Brain pericyte (primary cell): ENCODE measurements at places on chromosomes 11 and 22.

GRCh38 chr11:23732026-23732425, 764.8 kb upstream of the LUZP2 start:
- peak; percentile 41 for DNase-seq

DNA sequence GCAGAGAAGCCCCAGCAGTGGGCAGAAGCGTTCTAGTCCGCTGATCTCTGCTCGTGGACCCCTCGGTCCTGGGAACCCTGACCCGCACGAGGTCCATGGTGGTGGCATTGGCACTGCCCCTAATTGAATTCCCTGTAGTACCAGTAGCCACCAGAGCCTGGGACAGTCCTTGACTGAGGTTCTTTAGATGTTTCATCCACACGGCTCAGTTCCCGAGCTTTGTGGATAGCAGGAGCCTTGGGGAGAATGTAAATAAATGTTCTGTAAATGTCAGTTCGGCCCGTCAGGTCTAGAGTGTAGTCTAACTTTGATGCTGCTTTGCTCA, 39.4 kb upstream of the SEPTIN5 start:
- no peak for DNase-seq

GRCh38 chr22:39547587-39547947, 15.0 kb upstream of the RPS19BP1 start:
- DNase-seq: no peak

GRCh38 chr22:40638261-40638660, 1.7 kb upstream of the MRTFA start:
- DNase-seq: no peak

DNA sequence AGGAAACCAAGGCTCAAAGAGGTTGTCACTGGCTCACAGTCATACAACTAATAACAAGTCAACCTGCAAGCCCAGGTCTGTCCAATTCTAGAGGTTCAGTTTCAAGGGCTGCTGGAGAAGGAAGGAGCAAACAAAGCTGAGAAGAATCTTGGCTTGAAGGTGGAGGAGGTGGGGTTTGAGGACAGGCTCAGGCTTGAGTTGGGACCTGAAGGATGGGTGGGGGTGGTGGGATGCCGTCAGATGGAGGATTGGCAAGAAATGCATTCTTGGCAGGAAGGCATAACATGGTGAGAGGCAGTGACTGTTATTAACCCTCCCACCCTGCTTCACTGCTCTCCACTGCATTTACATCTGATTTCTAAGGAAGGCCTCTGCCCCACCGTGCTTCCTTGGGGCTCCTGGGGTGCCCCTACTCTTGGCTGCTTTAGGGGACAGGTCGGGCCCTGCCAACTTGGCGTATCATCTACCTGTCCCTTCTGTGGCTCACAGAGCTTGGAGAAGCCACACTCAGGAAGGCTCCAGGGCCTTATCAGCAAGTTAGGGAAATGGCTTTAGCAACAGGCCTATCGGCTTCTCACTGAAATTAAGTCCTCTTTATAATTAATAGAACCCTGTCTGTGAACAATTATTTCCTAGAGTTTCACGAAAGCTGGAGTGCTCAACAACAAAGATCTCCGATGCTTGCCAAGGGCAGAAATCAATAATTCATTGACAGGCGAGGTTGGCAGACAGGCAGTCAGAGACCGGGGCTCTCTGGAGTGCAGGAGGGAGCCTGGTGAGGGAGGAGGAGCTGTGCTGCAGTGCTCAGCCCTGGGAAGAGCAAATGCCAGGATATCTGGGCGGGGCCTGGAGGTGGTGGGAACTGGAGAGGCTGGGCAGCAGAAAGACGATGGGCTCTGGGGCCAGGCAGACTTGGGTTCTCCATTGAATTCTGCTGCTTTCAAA, 84.9 kb upstream of the NARS2 start:
- no peak for DNase-seq

DNA sequence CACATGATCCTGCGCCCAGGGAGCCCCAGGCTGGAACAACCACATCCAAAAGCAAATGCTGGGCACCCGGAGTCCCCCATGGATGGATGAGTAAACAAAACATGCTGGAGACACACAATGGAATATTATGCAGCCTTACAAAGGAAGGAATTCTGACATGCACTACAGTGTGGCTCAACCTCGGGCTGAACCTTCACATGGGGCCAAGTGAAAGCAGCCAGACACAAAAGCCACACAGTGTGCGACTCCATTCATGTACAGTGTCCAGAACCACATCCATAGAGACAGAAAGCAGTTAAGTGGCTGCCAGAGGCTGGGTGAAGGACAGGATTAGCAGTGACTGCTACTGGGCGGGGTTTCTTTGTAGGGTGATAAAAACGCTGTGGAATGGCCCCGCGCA, 10.1 kb downstream of the POLR3H start:
- DNase-seq: no peak

DNA sequence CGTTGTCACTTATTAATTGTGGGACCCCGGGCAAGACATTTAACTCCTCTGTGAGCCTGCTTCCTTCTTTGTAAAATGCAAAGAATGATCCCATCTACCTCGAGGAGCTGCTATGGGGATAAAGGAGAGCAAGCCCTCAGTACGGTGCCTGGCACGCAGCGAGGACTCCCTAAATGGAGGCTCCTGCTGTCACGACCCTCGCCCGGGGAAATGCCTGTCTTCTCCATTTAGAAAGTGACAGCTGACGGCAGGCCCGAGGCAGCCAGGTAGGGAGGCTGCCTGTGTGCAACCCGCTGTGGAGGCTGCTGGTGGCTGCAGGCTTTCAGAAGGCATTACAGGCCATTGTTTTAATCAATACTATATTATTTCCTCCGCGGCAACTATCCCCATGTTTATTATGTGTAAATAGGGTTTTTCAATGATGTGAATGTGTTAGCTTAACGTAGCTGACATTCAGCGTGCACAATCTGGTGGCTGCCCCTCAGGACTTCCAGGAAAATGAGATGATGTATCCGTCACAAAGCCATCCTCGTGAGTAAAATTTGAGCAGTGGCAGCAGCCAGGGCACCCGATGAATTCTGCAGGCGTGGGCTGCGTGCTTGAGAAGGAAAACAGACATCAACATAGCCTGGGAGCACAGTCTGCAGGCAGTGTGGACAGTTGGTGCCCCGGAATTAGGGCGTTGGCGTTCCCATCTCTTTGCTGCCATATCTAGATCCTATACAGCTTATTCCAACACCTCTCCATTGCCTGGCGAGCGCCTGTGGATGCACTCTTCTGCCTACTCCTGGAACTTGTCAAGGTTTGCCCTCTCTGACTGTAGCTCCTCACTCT, 228.3 kb downstream of the ST3GAL4 start:
- DNase-seq: no peak

DNA sequence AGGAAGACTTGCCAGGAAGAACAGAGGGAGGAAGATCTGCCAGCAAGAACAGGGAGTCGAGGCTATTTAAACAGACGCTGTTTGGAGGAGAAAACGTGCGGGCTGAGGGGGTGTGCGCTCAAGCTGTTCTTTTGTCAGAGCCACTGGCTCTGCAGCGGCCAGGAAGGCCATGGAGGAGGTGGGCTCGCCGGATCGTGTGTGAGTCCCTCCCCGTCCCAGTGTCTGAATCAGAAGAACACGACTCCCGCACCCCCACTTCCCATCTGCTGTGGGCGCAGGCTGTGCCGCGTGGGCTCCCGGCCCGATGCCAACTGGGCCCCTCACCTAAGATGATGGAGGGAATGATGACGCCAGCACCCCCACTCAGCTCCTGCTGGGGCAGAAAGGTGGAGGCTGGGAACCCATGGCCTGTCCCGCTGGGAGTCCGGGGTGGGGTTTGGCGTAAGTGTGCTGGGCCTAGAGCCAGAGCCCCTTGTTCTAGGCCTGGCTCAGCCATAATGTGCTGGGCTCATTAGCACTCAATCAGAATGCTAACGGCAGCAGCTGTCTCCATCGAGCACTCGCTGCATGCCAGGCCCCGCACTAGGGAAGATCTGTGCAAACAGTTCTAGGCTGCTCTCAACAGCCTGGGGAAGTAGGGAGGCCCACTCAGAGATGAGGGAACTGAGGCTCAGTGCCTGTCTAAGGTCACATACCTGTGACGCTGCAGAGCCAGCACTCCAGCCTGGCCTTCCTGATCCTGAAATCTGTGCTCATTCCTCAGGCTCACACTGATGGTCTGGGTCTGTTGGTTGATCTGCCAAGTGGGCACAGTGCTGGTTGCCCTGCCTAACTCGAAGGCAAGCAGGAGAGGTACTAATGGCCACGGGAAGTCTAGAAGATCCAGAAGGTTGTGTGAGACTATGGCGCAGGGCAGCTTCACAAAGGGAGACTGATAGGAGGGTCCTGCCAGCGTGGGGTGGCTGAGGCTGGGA, 11.5 kb downstream of the NPTXR start:
- no peak for DNase-seq

- no peak for DNase-seq
Measured at GRCh38 chr11:91761406-91762025, 463.1 kb upstream of the FAT3 start.

- DNase-seq: no peak
Measured at GRCh38 chr11:17527628-17527995, 16.6 kb downstream of the USH1C start.

GRCh38 chr11:2256951-2257700, 13.3 kb downstream of the ASCL2 start:
- DNase-seq: no peak

GRCh38 chr22:33455036-33455435, 396.9 kb upstream of the SYN3 start:
- no peak for DNase-seq

DNA sequence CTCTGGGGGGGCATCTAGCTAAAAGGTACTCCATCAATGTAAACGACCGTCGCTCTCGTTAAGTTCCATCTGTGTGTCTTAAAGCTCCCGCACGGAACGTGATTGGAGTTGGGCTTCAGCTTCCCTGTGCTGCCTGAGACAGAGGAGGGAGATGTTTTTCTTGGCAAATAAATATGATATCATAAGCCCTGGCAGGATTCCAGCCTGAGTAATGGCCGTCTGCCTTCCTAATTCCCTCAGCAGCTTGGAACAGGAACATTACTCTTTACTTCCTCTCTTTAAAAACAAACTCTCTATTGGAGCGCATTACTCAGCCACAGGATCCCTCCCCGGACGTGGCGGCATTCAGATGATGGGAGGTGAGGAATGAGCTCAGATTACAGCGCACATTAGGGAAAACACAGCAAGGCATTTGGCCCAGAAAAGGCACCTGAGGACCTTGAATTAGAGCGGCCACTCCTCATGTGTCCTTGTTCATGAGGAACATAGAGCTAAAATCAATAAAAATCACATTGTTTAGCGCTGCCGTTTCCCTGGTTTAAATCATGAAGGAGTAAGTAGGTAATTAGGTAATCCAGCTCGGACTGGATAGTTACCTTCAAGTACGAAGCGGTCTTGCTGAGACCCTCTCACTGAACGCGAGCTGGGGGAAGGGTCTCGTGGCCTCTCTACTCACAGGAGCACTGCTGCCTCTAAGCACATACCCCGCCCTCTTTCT, 230.4 kb downstream of the ST3GAL4 start:
- peak; percentile 77 for DNase-seq

DNA sequence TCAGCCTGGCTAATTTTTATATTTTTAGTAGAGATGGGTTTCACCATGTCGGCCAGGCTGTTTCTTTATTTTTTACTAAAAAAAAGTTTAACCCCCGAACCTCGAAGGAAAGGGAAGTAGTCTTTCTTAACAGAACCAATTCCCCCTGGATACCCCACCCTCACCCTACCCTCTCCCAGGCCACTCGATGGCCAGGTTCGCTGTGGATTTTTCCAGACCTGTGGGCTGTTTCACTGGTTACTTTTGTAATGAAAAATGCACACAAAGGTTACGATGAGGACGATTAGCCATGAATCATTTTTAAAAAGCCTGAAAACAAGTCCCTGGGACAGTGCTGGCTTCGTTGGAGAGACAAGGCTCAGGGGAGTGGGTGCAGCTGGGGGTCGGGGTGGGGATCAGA, 2.5 kb downstream of the TSPO start:
- no peak for DNase-seq

GRCh38 chr11:76729214-76729613, 53.9 kb upstream of the TSKU start:
- no peak for DNase-seq

- no peak for DNase-seq
Measured at GRCh38 chr11:35791088-35791958, 128.7 kb downstream of the TRIM44 start.

DNA sequence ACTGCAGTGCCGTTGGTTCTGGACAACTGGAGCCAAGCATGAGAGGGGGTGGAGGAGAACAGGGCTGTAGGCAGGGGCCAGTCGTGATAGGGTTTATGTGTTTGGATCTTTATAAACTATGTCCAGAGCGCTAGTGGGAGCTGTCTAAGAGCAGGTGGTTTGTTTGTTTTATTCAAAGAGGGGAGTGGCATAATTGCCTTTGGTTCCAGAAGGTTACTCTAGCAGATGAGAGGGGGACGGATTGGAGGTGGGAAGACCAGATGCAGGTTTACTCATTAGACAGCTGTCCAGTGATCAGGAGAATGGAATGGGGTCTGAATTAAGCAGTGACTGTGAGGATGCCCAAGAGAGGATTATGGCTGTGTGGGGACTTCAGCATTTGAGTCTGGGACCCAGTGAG, 109.3 kb upstream of the TBCEL start:
- DNase-seq: no peak

DNA sequence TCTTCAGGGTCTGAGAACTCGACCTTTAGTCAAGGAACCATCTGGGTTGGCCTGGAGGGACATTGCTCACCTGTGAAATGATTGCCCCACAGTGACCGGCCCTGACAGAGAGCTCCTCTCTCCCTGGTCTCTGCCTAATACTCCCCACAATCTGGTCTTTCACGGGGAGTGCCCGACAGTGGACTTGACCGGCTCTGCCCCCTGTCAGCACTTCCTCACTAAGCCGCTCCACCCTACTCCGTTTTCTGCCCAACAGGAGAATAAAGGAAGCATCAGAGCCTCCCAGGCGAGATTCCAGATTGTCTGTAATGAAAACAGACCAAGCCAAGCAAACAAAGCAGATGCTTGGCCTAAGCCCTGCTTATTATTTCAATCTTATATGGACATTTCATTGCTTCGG, 87.8 kb downstream of the FBXO7 start:
- DNase-seq: no peak

- DNase-seq: no peak
Measured at GRCh38 chr22:50710886-50711285, 27.1 kb upstream of the ACR start.

DNA sequence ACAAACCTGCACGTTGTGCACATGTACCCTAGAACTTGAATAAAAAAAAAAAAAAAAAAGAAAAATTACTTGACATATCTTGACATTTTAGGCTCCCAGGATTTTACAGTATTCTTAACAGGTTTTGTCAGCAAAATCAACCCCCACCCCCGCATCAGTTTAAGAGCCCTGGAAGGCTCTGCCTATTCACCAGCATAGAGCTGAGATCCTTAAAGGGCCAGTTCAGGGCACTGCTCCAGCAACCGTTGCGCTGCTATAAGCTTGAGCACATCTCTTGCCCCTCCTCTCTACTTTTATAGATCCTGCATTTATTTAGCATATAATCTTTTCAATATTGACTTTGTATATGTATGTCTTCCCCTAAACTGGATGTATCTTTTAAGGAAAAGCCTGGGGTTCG, 697 bp upstream of the PAFAH1B2 start:
- no peak for DNase-seq

GRCh38 chr11:69637198-69637940, 3.6 kb upstream of the CCND1 start:
- no peak for DNase-seq

GRCh38 chr11:129426038-129426437, 50.4 kb downstream of the BARX2 start:
- DNase-seq: no peak

- DNase-seq: no peak
Measured at GRCh38 chr11:33980897-33981296, 70.6 kb upstream of the CAPRIN1 start.
